ENCODE measurements at places on chromosomes 2 and 18.

DNA sequence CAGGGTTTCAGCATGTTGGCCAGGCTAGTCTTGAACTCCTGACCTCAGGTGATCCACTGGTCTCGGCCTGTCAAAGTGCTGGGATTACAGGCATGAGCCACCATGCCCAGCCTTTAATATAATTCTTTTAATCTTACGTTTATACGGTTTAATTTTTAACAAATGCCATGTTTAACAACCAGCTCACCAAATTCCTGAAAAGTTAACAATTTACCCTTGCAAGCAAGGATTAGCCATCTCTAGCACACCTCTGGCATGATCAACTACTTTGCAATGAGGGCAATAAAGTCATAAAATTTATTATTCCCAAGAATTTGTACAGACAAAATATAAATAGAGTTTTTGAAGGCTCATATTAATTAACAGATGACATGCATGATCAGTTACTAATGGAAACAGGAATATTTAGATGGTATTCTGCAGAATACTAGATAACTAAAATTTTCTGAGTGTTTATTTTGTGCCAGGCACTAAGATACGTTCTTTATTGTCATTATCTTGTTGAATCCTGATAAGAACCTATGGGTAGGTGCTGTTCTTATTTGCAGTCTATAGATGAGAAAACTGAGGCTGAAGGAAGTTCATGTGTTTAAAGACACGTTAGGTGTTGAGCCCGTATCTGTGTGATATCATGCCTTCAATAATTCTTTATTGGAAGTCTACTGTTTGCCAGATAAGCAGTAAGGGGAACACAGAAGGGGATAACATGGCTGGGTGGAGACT lies 190.1 kb downstream of the CDCA7 start:
- DNase-seq = no peak

- no peak for DNase-seq
Measured at GRCh38 chr18:30446605-30447004, 595.9 kb downstream of the DSC3 start.

DNA sequence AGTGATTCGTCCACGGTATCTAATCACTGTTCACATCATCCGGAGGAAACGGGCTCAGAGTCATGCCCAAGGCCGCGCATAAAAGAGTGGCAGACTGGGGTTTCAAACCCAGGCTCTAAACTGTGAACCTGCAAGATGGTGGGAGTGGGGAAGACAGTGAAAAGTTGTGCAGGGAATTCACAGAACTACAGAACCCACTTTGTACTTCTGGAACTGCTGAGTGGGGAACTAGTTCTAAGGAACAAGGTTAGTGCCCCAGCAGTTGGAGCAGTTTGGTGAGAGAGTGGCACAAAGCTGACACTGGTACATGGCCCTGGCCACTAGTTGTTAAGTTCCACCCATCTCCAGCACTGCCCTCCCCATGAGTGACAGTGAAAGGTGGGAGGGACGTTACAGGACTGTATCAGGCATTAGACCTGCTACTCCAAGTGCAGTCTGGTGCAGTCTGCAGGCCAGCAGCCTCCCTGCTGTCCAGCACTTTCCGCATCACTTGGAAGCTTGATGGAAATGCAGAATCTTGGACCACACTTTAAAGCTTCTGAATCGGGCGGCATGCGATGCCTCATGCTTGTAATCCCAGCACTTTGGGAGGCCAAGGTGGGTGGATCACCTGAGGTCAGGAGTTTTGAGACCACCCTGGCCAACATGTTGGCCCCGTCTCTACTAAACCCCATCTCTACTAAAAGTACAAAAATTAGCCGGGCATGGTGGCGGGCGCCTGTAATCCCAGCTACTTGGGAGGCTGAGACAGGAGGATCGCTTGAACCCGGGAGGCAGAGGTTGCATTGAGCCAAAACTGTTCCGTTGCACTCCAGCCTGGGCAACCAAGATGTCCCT lies 47.3 kb downstream of the C2orf42 start:
- DNase-seq = no peak

DNA sequence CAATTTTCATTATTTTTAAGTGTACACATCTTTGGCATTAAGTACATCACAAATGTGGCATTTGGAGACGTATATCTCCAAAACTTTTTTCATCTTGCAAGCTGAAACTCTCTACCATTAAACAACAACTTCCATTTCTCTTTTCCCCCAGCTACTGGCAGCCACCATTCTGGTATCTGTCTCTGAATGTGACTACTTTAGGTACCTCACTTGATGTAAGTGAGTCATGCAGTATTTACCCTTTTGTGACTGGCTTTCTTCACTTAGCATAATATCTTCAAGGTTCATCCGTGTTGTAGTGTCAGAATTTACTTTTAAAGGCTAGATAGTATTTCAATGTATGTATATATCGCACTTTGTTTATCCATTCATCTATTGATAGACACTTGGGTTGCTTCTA lies 17.0 kb downstream of the BABAM2 start:
- no peak for DNase-seq

- DNase-seq = no peak
Measured at GRCh38 chr2:238082151-238082550, 18.0 kb upstream of the ESPNL start.

- no peak for DNase-seq
Measured at GRCh38 chr2:158009399-158009798, 92.3 kb upstream of the UPP2 start.

- no peak for DNase-seq
Measured at GRCh38 chr2:136016836-136017235, 31.4 kb upstream of the DARS1 start.

GRCh38 chr2:142603759-142604158 lies 273.7 kb upstream of the KYNU start:
- DNase-seq = no peak

- DNase-seq = no peak
Measured at GRCh38 chr18:28147674-28148171, 29.2 kb downstream of the CDH2 start.

DNA sequence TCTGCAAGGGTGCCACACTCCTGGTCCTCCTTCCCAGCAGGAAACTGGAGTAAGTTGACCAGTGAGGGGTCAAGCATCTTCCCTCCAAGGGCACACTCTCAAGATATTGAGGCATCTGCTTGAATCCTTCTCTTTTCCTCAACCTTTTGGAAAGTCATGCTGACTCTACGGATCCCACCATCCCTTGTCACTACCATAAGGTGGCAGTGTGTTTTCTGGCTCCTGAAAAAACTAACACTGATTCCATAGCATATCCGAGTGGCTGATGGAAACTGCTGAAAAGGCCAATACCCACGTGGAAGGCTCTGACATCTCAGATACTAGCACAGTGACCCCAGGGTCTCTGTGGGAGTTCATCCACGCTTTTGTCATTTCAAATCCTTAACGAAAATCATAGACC lies 37.1 kb downstream of the GPR45 start:
- DNase-seq = no peak

- DNase-seq = no peak
Measured at GRCh38 chr2:122525336-122525735, 769.9 kb downstream of the TSN start.

GRCh38 chr2:51960841-51961335 lies 929.0 kb upstream of the NRXN1 start:
- no peak for DNase-seq

DNA sequence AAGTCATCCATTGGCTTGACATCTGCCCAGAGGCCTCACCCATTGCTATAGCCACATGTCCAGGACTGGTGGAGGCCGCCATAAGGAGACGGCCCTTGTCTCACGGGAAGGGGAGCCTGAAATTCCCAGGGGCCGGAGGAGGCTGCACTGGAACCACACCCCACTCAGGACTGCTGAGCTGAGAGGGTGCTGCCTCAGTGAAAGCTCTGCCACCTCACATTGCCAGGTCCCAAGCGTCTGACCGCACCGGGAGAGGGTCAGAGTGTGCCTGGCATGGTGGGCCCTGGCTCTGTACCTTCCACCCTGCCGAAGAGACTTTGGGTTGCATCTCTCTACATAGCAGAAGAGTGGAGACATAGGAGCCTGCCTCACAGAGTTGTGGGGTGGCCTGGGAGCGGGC lies 134.1 kb upstream of the GLI2 start:
- no peak for DNase-seq

DNA sequence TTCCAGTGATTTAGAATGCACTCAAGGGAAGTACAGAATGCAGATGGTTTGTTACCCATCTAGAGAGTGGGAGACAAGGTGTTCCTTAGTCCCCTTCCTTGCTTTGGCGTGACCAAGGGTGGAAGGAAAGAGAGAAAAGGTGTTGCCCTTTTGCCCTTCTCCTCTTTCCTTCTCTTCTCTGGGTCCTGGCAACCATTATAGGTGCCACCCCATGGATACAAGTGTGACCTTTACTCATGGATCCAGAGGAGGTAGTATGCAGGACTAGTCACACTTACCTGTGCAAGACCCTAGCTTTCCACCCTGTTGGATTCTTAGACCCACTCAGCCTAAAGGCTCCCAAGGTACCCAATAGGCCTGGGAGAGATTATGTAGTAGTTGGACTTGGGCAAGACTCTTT lies 11.6 kb upstream of the RBFA start:
- DNase-seq = no peak

DNA sequence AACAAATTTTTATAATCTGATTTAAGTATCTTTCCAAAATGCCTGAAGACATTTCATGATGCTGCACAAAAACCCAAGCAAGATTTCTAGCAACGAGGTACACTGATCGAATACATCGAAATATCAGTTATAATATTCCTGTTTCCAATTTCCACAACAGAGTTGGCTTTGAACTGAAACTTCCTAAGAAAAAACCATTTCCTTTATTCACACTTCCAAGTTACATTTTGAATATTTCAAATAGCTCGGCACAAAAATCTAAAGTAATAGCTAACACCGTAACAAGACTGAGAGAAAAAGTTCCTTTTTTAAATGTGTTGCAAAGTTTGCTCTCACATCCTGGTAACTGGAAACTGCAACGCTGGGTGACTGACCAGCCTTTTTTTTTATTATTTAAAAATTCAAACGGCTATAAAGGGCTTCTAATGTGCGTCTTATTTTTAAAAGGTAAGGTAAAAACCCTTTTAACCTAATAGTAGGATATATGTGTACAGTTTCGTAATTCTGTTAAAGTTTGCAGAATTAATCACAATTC lies 1.7 kb downstream of the HNRNPLL start:
- no peak for DNase-seq

DNA sequence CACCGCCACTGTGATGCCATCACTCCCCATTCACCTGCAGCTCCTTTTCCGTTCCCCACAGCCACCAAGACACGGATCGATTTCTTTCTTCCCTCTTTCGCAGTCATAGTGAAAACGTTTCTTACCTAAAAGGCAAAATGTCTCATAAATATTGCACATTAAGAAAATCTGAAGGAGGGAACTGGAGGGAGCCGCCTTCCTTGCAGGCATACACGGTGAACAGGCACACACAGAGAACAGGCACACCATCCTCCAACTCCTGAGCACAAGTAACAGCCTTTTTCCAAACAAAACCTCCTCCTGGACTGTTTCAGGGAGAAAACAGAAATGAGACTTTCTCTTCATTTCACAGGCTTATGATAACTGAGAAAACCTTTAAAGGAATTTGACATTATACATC lies 17.0 kb downstream of the MRPS5 start:
- DNase-seq = no peak

DNA sequence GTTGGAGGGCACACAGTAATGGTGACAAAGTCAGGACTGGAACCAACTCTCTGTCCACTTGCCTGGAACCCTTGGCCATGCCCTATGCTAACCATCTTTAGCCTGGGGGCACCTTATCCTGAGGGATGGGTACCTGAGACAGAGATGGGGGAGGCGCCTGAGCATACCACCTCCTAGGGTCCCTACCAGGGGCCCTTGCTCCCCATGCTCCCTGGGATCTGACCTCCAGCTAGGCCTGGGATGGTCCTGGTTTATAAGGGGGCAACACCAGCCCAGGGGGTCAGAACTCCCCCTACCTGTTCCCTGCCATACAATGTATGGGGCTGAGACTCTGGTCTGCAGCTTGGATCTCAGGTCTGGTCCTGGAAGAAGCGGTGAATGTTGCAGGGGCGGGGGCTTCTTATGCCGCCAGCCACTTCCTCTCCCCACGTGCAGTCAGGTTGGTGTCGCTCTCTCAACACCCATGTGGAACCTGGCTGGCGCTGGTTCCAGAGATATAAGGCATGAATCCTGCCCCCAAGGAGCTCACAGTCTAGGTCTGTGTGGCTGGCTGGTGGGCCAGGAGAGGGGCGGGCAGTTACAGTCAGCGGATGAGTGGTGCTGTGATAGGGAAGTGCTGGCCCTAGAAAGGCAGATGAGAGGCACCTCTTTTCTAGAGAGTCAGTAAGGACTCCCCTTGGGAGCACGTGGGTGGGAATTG lies 3.8 kb upstream of the TOGARAM2 start:
- no peak for DNase-seq

GRCh38 chr2:69789772-69790600 lies 39.5 kb upstream of the GMCL1 start:
- no peak for DNase-seq

DNA sequence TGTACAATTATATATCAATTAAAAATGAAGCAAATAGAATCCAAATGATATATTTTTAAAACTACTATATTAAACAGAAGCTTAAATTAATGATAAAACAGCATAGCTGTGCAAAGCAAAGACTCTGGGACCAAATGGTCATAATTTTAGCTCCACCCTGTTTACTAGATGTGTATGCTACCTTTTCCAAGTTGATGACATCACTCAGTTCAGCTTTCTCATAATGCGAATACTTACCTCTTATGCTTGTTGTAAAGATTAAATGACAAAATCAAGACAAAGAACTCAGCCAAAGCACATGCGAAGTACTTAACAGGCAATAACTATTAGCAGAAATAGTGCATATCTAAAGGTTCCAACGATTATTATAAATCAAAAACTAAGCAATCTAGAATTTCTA lies 51.6 kb downstream of the LNPK start:
- DNase-seq = no peak

DNA sequence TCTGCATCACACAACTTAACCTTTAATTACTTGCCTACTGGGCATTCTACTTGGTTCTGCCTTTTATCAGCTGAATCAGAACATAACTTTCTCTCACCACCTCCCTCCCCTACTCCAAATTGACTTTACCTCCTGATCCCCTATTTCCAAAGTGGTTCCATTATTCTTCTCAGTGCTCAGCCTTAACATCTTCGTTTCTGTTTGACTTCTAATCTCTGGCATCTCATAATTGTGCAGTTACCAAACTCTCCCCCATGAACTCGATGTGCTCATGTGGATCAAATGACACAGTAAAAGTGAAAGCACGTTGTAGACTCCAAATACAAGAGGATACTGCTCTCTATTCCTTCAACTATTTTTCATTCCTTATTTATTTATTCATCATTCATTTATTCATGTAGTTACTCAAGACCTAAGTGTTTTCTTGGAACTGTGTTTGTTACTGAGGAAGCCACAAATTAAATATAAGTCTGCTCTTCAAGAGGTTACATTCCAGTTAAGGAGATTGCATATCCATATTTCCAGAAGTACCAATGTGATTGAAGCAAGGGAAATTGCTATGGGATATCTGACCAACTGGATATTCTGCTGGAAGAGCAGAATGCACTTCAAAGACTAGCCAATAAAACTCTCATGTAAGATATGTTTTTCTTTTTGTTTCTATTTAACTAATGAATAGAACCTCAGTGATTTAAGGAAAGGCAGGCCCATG lies 158.8 kb downstream of the TMEFF2 start:
- DNase-seq = no peak

DNA sequence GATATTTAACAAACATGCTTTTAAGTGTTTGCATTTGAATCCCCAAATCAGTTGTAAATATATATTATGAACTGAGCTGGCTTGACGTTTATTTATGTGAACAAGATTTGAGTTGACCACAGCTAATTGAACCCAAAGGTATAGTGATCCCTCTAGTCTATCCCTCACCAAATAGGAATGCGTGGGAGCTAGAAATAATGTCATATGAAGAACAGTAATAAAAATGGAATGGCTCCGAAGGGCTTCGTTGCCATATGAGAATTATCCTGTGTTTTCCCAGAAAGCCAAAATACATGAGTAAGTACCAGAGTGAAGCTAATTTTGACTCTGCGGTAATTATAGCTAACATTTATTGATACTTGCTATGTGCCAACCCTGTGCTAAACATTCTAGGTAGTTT lies 142.7 kb downstream of the ADCYAP1 start:
- no peak for DNase-seq

All from NCI-H524 treated with DMSO at 0.1 percent for 48 hours (cell line).